ENCODE measurements at places on chromosomes 12 and 14.

DNA sequence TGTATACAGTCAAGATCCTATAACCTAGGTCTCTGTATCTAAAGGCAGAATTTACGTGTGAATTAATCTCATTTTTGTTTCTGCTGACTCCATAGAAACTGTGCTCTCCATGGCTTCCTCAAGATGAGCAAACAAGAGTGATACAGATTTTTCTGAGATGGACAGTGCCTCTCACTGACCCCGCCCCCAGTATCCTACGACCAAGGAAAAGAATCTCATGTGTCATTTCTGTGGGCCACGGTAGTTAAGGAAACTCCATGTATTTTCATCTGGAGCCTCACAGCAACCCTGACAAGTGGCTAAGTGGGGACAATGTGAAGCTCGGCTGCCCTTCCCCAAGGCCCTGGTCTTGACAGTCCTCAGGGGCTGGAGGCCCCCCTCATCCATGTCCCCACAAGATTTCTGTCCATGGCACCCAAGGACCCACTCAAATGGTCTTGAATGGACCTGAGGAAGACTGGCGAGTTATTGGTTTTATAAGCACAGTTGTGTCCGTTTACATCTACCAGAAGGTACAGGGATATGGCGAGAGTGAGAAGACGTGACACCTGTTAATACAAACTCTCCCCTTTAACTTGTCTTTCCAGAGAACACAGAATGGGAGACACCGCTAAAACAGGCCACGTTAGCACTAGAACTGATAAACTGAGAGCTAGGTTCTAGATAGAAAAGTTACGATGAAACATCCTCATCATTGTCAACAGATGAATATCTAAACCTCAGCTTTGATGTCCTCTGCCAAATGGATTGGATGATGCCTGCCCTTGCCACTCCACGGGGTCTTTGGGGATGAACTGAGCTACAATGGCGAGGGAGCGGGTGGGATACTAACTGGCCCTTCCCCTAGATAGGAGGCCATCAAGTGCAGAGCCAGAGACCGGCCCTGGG is 108.4 kb upstream of the EGLN3 start:
- DNase-seq, result no peak

DNA sequence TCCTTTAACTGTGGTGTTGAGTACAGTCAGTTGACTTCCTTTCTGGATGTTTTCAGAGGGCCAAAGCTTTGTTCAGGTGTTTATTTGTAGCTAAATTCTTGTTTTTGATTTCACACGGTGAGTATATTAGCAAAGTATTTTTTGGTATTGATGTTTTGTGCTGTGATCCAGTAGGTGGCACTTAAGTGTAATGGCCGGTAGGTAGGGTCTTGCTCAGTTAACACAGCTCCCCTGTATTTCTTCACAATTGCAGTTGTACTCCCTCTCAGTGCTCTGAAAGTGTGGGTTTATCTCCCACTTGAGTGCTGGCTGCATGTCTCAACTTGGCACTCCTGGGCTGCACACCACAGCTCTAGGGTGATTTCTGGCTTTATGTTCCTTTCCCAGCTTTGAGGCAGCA is 339.5 kb downstream of the AEBP2 start:
- DNase-seq, result no peak

GRCh38 chr12:131090274-131091210 is 136.8 kb downstream of the ADGRD1 start:
- no peak for DNase-seq

- no peak for DNase-seq
Observed at GRCh38 chr12:130079279-130079678, 83.0 kb upstream of the FZD10 start.

DNA sequence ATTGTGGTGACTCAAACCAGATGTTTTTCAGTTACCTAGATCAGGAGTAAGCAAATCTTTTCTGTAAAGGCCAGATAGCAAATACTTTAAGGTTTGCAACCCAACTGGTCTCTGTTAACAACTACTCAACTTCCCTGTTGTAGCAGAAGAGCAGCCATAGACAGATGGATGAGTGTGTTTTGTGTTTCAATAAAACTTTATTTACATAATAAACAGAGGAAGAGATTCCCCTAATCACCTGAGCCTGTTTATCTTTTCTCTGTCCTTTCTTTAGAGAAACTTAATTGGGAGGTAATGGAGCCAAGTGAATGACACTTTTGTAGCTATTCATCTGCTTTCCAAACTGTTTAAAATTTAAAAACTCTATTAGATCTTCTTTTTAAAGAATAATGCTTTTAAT is 365.1 kb downstream of the IPO8 start:
- no peak for DNase-seq

- no peak for DNase-seq
Observed at GRCh38 chr12:111405859-111406473, at the start of gene SH2B3. Gene SH2B3, plus strand, starts transcription at chr12:111405923. Its CDS starts 12,223 bp downstream, at chr12:111418146.

GRCh38 chr14:96614481-96614881 is 112.3 kb downstream of the PAPOLA start:
- peak; percentile 99 for DNase-seq

DNA sequence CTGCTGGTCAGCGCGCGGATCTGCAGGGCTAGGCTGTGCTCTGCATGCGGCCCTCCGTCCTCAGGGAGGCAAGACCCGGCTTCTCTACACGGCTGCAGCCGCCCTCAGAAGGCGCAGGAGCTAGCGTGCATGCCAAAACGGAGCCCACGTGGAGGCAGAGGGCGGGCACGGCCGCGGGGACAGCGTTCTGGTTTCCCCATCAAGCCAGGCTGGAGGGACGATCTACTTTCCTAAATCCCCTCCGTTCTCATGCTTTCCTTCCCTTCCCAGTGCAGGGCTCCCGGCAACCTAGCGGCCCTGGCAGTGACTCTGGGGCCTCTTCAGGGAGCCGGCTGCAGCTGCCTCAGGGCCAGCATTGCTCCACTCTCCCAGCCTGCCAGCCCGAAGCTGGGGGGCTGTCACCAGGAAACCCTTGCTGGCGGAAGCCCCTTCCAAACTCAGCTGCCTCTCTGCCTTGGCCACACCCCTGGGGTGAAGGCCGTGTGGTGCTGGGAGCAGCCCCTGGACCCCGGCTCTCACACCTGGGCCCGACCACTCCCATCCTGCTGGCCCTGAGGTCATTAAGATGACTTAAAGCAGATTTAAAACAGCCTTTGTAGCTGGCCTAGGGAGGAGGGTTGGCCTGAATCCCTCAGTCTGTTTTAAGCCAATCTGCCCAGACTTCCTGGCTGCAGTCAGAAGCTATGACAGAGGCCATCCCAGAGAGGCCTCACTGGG is 9.2 kb upstream of the GOLGA3 start:
- DNase-seq, result peak; percentile 77

DNA sequence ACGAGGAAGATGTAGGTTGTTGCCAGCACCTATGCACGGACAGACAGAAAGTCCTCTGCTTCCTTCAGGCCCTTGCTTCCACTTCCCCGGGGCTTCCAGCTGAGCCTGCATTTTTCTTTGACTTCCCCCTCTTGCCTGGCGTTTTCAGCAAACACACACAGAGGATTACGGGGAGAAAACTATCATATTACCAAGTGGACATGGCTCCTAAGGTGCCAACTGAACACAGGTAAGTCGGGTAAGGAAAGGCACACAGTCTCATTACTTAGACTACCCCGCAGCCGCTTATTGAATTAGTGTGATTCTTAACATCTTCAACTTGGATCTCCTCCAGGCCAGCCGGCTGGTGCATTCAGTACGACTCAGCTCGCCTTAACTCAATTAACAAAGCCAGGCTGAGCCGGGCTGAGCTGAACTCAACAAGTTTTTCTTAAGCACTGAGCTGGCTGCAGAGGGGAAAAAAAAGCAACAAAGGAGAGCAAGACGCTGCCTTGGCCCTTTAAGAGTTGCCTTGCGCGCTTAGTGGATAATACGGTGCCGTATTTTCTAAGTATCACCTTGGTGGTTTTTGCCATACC is 19.2 kb upstream of the MAP1LC3B2 start:
- DNase-seq, result peak; percentile 74

- no peak for DNase-seq
Observed at GRCh38 chr12:55256831-55257230, 12.4 kb downstream of the OR6C74 start.

GRCh38 chr14:98724734-98725133 is 547.3 kb downstream of the BCL11B start:
- DNase-seq, result no peak

DNA sequence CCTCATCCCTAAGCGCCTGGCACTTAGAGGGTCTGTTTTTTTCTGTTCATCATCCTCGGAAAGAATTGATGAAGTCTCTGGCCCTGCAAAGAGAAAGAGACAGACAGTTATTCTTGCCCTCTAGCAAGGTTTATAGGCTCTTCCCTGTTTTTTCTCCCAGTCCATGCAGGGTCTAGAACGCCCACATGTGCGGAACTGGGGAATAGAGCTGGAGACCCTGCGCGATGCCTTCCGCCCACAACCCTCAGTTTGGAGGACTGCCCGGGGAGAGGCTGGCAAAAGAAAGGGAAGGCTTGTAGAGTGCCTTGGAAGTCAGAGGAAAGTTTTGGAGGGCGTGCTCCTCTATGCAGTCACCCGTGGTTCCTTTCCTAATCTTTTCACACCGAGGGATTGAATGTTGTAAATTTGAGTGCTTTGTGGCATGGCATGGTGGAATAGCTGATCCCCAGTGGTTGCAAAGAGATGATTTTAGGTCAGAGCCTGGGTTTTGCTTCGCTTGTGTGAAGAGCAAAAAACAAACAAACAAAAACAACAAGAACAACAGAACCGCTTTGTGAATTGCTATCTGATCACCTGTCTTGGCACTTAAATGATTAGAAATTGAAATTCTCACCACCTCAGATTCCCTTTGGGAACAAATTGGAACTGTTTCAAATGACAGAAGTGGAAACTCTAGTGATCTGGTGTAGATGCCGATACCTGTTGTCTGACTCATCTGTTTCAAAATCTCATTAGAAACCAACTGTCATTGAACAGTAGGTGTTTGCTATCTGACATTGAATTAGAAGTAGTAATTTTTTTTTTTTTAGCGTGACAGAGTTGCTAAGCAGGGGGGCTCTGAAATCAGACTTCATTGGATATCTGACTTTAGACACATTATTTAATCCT is 947 bp downstream of the GAS2L3 start:
- no peak for DNase-seq

DNA sequence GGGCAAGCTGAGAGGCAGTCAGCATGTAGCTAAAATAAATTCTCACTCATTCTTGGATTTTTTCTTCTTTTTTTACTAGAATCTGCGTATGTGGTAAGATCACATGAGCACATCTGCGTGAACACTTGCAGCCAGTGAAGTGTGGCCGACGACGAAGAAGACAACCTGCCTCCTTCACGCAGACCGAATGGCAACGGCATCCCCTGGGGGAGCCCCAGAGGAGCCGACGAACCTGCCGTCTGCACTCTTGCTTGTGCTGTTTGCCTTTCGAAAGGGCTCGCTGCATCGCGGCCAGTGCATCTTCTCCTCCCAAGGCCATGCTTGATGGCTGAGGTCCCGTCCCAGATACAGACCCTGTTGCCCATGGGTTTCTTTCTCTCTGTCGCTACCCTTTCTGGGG is 113.8 kb downstream of the KCNK10 start:
- peak; percentile 43 for DNase-seq

- DNase-seq, result no peak
Observed at GRCh38 chr12:58269476-58269875, 328.1 kb downstream of the ATP23 start.

GRCh38 chr12:70671698-70672097 is 34.5 kb upstream of the PTPRB start:
- no peak for DNase-seq

DNA sequence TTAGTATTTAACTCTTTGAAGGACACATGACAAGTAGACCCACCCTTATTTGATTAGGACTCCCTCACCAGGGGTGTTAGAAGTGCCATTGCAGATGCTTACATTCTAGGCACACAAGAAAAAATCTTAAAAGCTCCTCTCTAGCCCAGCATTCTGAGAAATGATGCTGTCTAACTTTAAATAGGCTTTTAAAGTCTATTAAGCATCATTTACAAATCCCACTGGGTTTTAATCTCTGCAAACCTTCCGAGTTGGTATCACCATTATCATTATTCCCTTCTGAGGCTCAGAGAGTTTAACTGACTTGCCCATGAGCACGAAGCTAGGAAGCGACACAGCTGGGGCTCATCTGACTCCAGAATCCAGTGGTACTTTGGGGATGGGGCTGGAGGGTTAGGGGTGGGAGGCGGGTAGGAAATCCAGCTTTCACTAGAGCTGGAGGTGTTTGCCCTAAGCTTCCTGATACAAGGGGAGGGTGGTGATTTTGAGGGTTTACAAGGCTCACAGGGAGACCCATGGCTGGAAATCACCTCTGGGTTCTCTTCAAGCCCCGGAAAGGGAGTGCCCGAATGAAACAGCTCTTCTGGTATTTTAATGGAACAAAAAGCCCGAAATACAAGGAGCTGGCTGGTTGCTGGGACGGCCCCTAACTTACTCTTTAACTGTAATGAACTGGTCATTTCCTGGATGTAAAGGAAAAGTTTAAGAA is 109.2 kb upstream of the FUT8 start:
- DNase-seq, result no peak

GRCh38 chr12:7354529-7354928 is 50.7 kb downstream of the ACSM4 start:
- no peak for DNase-seq

DNA sequence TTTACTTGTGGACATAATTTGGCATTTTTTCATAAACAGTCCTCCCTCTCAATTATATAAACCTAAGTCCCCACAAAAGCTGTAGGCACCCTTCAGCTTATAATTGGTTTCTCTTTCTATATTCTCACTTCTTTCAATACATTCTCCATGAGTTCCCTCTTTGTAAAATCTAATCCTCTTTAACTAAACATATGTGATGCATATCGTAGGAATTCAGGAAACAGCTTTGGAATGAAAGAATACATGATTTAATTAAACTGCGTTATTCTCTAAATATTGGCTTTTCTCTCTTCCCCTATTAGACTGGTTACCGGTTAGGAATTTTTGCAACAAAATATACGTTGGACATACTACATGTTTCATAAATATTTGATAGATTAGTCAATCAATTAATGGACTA is 1122.6 kb downstream of the FLRT2 start:
- DNase-seq, result no peak

GRCh38 chr12:132455565-132455964 is 34.4 kb upstream of the FBRSL1 start:
- DNase-seq, result no peak

DNA sequence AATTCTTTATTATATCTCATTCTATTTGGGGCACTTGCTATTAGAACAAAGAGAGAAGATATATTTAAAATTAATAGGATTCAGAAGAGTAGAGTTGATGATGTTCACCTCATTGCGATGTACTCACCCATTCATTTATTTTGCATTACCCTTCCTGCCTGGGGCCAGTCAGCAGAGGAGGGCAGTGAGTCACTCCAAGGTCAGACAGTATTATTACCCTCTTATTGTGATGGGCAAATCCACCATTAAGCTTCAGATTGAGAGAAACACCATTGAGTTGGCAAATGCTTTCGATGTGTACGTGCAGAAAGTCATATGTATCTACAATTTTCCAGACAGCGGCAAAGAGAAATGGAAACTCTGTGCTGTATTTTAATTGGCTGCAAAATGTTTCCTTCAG is 134.2 kb downstream of the BICD1 start:
- no peak for DNase-seq

GRCh38 chr12:106975993-106976658 is 10.8 kb downstream of the MTERF2 start:
- DNase-seq, result no peak

- DNase-seq, result peak; percentile 13
Observed at GRCh38 chr12:95790917-95791849, 619 bp upstream of the NTN4 start.

- DNase-seq, result no peak
Observed at GRCh38 chr12:114302117-114302516, 103.8 kb downstream of the TBX5 start.
